Natural killer cell treated with Interleukin-12 subunit alpha and Interleukin-12 subunit beta and Interleukin-15 and Interleukin-18, amount 100 ng/mL, for 72 hours (primary cell): ENCODE measurements at places on chromosomes 7 and 10.
A peak's percentile ranks its signal among the peaks of the same experiment; 100 is the strongest.

DNA sequence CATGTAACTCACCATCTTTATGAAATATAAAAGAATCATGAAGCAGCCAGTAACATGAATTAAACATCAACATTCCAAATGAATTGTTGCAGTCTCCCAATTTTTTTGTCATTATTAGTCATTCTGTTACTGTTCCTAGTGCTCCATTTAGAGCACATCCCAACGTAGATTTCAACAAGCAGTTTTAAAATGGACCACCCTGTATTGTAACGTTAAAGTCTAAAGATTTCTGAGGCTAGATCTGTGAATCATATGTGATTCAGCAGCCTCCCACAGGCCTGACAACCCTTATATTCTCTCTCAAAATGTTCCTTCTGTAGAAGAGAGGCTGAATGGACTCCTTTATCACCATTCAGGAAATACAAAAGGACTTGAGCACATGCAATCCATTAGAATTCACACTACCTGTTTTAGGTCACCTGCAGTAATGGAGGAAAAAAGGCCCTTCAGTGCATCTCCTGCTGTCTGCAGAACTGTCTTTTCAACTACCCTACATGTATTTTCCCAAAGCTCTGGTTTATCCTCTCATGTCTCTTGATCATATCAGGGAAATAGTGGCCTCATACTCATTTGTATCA, 81.4 kb downstream of the CACNA2D1 start:
- no peak for DNase-seq

GRCh38 chr7:66125052-66125694, 10.5 kb downstream of the CRCP start:
- DNase-seq, result no peak

DNA sequence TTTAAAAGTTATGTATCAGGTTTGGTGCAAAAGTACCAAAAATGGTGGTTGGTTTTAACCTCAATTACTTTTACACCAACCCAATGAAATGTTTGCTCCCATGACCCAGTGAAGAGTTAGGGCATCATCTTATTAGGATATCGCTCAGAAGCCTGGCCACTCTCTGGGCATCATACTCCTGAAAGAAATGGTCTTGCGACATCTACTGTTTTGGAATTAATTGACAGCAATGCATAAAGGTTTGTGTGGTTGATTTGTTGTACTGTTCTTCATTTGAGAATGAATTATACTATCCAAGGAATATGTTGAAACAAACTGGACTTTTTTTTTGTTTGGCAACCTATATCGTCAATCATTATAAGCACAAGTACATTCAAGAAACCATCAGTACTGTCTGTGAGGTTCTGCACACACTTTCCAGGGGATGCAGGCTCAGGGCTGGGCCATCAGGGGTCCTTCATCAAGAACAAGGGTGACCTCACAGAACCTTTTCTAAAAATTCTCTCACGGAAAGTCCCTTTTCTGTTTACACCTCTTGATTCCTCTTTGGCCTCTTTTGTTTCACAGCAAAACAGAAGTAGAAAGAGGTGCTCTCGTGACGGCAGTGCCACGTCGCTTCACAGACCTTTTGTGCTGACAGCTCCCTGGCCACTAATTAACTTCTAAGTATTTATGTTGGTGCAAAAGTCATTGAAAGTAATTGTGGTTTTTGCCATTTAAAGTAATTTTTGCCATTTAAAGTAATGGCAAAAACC, 117.2 kb upstream of the KLF6 start:
- no peak for DNase-seq

- no peak for DNase-seq
These were observed 130.0 kb downstream of the CHRM2 start for GRCh38 chr7:136998495-136998894.

- no peak for DNase-seq
These were observed 261.3 kb downstream of the CCSER2 start for GRCh38 chr10:84589526-84590205.

DNA sequence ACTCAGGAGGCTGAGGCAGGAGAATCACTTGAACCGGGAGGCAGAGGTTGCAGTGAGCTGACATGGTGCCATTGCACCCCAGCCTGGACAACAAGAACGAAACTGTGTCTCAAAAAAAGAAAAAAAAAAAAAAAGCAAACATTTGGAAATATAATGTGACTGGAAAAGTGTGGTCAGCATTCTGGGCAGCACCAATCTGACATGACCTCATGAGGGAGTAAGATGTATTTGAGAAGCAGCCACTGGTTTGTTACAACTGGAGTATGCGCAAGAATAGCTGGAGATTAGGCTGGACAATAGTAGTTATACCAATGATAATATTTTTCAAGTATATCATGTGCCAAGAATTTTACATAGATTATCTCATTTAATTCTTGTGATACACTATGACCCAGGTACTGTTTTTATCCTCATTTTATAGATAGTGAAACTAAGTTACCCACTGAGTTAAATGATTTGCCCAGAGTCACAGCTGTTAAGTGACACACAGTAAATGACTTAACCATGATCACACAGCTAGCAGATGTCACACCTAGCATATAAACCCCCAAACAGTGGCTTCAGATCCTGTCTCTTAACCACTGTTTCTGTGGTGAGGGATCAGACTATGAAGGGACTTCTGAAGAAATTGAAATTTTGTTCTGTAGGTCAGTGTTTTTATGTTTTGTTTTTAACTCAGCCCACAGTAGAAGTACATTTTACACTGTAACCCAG, 11.1 kb downstream of the MCU start:
- no peak for DNase-seq

DNA sequence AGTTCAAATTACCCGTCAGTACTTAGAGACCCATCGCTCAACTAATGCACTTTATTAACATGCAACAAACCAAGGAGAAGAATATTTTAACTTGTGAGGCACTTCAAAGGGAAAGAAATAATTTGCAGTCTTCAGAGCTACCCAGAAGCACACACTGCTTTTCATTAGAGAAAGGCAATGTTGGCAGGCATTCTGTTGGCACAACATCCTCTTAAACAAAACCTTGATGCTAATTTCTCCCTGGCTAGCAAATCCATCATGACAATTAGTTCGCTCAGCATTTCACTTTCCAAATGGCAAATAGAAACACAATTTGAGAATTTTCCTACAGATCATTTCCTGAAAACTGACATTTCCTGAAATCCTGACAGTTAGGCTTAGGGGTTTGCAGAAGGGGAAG, 155.6 kb upstream of the FAM13C start:
- DNase-seq, result no peak

DNA sequence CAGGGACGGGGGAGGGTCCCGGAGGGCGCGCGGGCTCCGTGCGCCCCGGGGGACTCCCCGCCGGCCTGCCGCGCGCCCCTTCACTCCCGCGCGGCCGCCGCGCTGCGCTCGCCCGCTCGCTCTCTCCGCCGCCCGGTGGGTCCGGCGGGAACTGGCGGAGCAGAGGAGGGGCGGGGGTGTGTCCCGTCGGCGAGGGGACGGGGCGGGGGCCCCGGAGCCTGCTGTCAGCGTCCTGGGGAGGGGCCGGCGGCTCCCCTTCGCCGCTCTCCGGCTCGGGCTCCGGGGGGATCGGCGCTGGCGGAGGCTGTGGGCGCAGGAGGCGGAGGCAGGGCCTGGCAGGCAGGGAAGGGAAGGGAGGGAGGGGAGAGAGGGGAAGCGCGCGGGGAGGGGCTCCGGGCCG, at the start of gene SH3PXD2A:
Gene SH3PXD2A (minus strand): TSS at position 153 of the 400 bp plus-strand sequence. CDS start 310 bp downstream, outside the sequence.
- no peak for DNase-seq

DNA sequence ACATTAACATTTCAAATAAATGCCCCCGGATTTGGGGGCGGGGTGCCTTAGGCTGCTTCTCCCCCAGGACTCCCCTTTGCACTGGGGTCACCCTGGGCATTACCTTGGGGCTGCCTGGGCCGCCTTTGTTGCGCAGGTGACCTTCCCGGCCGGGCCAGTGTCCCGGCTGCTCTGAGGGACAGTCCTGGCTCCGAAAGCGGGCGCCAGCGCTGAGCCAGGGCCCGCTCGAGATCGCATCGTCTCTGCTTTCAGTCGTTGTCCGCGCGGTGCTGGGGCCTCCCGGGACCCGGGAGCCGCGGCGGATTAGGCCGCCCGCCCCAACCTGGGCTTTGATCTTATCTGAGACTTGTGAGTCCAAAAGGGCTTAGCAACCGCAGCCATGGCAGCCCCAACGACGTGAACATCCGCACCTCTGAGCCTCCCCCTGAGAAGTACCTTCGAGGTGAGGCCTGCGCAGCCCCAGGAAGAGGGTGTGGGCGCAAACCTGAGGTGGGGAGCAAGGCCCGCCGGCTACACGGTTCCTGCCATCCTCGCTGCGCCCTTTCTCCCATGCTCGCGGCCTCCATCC, 14.8 kb upstream of the WAPL start:
- peak; percentile 62 for DNase-seq

- DNase-seq, result no peak
These were observed 150.2 kb downstream of the NSUN6 start for GRCh38 chr10:18501198-18501597.

GRCh38 chr10:58431903-58432302, 46.7 kb downstream of the TFAM start:
- no peak for DNase-seq

DNA sequence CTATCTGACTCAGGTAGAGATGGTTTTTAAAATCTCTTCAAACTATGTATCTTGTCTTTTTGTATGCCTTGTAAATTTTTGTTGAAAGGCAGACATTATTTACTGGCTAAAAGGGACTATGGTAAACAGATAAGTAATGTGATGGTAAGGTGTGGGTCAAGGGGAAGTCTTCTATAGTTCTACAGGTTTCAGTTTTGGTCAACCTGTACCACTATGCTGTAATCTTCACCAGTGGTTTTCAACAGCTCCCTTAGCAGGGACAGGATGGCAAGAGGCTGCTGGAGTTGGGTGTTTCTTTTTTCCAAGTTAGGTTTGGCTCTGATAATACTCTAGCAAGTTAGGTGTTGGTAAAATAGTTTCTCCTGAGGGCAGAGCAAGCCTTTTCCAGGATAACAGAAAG, 32.7 kb upstream of the FZD8 start:
- DNase-seq, result no peak

GRCh38 chr7:15057272-15057671, 154.7 kb upstream of the DGKB start:
- no peak for DNase-seq

DNA sequence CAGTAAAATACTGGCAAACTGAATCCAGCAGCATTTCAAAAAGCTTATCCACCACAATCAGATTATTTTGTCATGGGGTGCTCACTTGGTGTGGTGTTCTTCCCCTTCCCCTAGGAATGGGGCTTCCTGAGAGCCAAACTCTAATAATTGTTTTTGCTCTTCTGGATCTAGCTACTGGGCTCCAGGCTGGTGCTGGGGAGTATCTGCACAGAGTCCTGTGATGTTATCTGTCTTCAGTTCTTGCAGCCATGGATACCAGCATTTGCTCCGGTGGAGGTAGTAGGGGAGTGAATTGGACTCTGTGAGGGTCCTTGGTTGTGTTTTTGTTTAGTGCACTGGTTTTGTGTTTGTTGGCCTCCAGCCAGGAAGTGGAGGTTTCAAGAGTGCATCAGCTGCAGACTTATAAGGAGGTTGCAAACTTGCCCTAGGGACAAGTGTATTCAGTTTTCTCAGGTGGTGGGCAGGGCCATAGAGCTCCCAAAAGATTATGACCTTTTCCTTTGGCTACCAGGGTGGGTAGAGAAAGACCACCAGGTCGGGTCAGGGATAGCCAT, 308.5 kb upstream of the MAGI2 start:
- DNase-seq, result no peak

DNA sequence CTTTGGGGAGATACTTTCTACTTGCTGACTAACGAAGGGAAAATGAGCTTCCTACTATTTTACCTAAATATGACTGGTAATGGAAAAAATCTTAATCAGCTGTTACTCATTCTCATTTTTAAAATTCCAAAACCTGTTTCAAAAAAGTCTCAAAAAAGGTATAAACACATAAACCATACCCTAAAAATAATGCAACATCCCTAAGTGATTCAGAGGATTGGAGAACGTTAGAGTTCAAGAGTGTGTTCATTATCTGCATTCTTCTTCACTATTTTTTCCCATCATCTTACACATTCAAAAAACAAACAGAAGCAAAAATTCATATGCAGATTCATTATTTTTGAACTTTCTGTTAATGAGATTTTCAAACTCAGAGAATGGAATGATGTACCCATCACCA, 150.4 kb upstream of the GNAI1 start:
- no peak for DNase-seq

DNA sequence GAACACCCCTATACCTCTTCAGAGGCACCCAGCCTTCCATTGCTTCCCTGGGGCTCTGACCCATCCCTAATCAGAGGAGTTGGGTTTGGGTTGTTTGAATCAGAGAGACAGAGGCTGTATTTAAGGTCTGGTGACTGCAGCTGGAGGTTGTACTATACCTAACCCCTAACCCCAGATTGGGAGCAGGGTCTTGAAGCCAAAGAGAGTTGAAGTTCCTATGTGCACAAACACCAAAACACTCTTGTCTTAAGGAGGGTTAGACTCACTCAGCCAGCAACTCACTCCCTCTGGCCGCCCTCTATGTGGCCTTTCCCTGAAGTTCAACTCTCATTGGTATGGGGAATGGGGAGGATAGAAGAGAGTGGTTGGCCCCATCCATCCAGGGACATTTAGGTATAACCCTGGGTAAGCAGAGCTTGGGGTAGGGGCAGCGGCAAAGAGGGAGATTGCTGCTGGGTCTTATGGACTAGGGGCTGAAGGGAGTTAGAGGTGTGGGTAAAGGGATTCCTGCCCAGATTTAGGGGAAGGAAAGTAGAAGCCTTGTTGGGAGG, 80.0 kb downstream of the PAX2 start:
- no peak for DNase-seq

DNA sequence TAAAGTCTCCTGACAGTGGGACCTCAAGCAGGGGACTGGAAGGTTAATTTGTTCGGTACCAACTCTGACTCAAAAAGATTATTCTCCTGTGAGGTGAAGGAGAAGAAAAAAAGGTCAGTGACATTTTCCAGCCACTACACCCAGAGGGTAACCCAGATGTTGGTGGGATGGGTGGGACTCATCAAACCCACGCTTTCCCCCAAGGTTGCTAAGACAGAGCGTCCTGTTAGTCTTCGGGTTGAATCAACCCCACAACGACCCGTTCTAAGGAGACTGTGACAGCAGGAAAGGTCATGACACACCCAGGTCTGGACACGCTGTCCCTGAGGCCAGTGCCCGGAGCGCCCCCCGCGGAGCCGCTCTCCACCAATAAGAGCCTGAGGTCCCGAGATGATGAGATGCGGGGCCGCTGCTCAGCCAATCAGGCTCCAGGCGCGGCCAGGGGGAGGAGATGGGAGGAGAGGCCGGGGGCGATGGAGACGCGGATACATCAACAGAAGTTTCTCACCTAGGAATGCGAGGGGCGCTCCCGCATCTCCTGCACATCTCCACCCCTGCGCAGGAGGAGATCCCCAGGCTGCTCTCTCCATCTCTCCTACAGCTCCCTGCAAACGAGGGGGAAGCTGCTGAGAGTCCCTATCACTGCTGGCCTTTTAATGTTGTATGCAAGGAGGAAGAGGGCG, at the start of gene WNT16:
Gene WNT16 (plus strand): TSS at position 493 of the 683 bp plus-strand sequence. CDS start 293 bp downstream, outside the sequence.
- DNase-seq, result no peak

DNA sequence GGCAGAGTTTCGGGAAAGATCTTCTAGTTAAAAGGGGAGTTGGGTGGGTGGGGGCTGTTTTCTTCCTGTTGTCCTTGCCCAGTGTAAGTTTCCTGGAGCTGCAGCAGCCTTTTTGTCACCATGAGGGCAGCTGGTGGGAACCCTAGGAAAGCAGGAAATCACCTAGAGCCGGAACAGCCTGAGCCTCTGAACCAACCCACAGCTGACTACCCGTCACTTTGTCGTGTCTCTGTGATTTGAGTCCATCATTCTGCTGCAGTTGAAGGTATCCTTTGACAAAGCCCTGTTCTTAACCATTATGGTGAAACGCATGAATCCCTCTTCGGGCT, 1.2 kb upstream of the C10orf143 start:
- no peak for DNase-seq
